CD4-positive, alpha-beta T cell treated with Interleukin-12 subunit alpha and Interleukin-12 subunit beta, for 1 hour (primary cell): ENCODE measurements at places on chromosomes 5 and 9.

DNA sequence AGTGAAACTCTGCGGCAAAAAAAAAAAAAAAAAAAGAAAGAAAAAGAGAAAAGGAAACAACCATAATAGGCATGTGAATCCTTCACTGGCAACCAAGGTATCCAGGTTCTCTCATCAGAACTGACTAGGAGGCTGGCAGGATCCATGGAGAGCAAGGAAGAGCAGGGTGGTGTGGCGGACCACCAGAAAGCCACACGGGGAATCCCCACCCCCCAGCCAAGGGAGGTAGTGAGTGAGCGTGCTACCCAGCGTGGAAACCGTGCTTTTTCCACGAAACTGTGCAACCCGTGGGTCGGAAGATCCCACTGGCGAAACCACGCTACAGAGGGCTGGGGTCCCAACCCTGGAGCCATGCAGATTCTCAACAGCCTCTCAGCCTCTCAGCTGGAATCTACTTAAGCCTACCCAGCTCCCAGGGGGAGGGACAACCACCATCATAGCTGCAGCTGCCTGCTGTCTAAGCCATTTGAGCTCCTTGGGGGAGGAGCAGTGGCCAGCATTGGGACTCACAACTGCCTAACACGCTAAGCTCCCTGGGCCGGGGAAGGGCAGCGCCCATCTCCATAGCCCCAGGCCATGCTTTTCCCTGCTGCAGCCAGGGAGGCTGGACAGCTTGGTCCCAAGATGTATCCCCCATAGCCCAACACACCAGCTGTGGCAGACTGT lies 91.6 kb downstream of the PRELID2 start:
- no peak for DNase-seq

DNA sequence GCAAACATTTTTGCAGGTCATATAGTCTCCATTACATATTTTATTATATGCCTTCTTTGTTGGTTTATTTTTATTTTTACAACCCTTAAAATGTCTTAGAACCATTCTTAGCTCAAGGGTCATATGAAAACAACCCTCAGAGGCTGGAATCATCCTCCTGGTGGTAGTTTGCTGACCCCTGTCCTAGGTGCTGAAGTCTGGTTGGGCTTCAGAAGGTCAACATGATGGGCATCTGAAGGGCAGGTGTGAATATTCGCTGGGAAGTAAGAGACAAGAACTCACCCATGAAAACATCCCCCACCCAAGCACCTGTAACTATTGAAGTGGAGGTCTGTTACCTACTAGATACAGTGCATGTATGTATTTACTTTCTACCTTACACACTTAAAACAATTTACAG lies 75.4 kb downstream of the OSMR start:
- no peak for DNase-seq

GRCh38 chr5:54257366-54258118 lies 52.8 kb downstream of the ARL15 start:
- DNase-seq: no peak

DNA sequence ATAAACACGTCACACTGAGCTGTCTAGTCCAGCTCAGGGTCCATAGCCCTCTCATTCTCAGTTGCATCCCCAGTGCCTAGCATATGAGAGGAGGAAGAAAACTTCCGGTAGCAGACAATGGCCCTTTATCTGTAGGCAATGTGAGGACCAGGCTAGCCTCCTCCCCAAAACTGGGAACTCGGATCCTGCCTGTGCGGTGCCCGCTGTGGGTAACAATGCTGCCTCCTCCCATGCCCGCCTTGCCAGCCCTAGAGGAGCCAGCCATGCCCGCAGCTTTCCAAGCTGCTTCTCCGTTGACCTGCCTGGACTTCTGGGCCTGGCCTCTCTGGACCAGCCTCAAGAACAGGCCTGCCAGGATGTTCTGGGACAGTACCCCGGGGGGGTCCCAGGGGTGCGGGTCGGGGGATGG lies 74.6 kb upstream of the ORM1 start:
- DNase-seq: no peak

- no peak for DNase-seq
Observed at GRCh38 chr9:130768265-130768664, 66.8 kb upstream of the ABL1 start.

- no peak for DNase-seq
Observed at GRCh38 chr5:5965132-5965531, 413.2 kb downstream of the MED10 start.

- DNase-seq: no peak
Observed at GRCh38 chr5:61215996-61216395, 53.7 kb upstream of the SMIM15 start.

GRCh38 chr5:80761966-80762365 lies 107.2 kb upstream of the DHFR start:
- DNase-seq: no peak

DNA sequence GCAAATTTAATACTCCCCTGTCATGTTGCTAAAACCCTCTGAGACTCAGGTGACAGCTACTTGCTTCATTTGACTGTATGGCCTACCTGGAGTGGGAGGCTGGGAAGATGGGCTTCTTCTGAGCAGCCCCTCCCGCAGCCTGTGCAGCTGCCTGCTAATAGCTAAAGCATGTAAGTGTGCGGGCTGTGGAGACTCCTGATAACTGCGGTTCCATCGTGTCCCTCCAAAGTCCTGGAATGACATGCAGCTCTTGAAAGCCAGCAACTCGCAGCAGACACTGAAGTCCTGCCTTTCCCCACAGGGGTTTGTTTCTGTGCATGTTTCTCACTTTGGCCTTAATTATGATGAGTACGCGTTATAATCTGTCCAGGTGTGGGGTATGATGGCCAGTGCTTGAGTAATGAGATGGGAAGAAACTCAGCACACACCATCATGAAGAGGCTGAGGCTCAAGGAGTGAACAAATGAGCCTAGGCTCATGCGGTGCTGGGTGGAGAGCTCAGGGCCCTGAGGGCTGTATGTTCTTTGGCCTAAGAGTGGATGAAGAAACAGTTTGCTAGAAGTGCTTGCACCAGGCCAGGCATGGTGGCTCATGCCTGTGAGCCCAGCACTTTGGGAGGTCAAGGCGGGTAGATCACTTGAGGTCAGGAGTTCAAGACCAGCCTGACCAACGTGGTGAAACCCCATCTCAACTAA lies 119.1 kb downstream of the DOCK2 start:
- no peak for DNase-seq

DNA sequence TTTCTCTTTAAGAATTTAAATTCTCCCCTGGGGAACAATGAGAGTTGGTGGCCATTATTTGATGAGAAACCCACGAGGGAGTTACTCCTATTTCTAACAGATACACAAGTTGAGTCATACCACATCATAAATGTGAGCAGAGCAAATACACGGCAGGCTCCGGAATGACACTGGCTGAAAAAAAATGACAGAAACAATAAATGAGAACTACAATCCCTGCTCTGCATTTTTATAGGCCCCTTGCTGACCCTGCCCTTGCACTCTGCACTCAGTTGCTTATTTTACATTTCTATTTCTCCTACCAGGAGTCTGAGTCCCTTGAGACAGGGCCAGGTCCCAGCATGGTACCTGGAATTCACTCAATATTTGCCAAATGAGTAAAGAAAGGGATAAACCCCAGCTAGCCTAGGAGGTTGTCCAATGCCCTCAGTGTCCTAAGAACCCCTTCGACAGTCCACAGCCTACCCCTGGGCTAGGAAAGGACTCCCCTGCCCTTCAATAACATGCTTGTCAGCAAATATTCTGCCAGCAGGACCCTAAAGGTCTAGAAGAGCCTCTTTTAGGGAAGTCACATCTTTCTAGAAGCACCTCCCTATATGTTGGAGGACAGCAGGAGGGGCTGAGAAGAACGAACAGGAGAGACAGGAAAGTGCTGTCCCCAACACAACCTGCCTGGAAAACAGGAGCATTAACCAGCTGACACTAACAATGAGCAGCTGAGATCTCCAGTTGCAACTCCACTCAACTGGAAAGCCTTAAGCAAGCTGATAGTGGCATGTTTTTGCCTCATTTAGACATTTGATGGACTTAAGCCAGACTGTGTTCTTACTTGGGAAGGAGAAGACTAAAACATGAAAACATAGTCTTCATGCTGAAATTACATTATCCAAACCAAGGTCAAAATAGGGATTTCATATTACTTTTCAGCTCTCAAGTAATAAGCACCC lies 191.2 kb downstream of the ACTL7B start:
- no peak for DNase-seq
